ENCODE measurements at places on chromosomes 7 and 10. TPM values are rescaled to one million over a fixed set of nuclear protein-coding genes. Genes with fewer than 3 reads are reported as not detected.

DNA sequence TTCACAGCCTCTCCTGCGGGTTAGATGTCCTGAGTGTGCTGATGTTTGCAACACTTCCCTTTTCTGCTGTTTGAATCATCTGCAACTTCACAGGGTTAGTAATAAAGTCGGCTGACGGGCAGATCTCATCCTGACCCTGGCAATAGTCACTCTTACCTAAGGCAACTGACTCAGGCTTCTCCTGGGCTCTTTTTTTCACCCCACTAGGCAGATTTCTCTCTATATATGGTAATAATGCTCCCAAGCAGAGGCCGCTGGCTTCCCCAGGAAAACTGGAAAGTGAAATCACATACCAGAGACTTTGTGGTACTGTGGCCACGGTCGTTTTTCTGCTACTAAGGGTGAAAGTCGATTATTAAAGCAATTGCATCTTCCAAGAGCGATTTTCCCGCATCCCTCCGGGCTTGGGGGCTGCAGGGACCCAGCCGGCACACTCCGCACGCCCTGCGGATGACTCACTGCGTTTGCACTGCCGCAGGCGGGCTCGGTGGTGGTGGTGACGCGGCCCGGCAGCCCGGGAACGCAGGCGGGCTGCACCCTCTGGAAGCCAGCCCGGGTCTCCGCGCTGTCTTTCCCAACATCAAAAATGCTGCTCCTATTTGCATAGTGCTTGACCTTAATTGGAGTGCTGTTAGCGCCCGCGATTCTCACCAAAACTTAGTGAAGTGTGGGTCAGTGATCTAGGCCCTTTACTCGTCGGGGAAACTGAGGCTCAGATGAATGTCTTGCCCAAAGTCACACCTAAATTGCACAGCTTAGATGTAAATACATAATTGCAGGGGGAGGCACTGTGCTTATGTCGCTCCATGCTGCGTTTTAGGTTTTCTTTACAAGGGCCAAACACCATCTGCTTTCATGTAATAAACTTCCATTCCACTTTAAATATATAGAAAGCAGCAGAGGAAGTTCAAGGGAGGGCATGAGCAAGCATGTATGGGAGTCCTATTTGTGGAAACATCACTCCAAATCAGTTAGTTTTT, 47.6 kb upstream of the ITGB1 start:
- DNase-seq = peak; percentile 39

ACBD7 gene
- polyA plus RNA-seq = 5.6 TPM

DNA sequence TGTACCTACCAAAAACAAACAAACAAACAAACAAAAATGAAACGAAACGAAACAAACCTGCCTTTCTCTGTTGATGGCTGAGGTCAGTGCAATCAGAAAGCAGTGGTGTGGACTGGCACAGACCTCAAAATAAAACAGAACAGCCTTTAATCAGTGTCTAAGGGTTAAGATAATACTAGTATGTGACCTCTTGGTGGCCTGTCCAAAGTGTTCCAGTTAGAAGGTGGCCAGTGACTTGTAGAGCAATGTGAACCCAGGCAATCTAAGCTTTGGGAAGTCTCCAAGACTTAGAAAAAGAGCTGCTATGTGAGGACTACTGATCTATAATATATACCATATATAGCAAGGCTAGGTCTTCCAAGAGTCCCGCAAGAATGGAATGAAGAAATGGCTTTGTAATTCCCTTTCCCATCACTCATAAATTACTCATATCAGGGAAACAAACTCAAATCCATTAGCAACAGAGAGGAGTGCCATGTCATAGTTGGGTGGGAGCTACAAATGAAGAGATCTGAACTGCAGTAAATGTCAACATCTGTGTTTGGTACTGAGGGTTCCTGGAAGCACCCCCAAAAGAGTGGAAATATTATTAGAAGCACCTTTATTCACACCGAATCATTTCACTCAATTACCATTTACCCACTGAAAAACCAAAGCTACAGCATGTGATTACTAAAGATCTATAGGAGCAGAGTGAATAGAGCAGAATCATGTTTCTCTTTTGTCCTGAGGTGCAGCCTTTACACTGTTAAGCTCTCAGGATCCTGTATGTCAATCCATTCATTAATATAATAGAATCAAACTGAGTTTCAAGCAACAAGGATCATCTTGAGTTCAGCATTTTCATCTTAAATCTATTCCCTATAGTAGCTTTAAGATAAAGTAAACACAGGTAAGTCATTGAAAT, 28.0 kb downstream of the ABLIM1 start:
- no peak for DNase-seq

GRCh38 chr7:65304175-65304574, 69.5 kb upstream of the ZNF92 start:
- DNase-seq = no peak
